ENCODE measurements at places on chromosomes 1 and 21.

GRCh38 chr1:240462766-240463395 is 149.1 kb downstream of the GREM2 start:
- DNase-seq: peak; percentile 69

- DNase-seq: peak; percentile 93
Observed at GRCh38 chr1:245880754-245881403, 626.2 kb downstream of the SMYD3 start.

- DNase-seq: no peak
Observed at GRCh38 chr1:230708631-230709580, 5.0 kb downstream of the AGT start.

- peak; percentile 99 for DNase-seq
Observed at GRCh38 chr1:234970731-234971476, 157.7 kb downstream of the TOMM20 start.

GRCh38 chr1:99599678-99600175 is 46.2 kb upstream of the PALMD start:
- DNase-seq: peak; percentile 96

DNA sequence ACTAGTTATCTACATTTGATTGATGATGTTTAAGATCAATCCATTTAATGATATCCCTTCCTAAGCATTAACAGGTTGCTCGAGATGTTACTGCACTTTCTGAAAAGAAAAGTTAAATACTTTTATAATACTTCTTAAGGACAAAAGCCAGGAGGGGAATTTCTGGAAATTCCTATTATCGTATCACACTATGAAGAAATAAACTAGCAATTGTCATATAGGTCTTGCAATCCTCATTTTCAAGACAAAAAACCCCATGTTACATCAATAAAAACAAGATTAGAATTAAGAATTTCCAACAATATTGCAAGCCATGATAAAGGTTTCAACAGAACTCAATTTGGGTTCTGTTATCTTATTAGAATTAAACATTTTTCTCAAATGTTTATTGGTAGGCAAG is 47.2 kb downstream of the HNRNPR start:
- no peak for DNase-seq

- peak; percentile 13 for DNase-seq
Observed at GRCh38 chr1:88890791-88891317, 513 bp downstream of the GTF2B start.

- DNase-seq: no peak
Observed at GRCh38 chr1:193868425-193868824, 682.0 kb upstream of the B3GALT2 start.

DNA sequence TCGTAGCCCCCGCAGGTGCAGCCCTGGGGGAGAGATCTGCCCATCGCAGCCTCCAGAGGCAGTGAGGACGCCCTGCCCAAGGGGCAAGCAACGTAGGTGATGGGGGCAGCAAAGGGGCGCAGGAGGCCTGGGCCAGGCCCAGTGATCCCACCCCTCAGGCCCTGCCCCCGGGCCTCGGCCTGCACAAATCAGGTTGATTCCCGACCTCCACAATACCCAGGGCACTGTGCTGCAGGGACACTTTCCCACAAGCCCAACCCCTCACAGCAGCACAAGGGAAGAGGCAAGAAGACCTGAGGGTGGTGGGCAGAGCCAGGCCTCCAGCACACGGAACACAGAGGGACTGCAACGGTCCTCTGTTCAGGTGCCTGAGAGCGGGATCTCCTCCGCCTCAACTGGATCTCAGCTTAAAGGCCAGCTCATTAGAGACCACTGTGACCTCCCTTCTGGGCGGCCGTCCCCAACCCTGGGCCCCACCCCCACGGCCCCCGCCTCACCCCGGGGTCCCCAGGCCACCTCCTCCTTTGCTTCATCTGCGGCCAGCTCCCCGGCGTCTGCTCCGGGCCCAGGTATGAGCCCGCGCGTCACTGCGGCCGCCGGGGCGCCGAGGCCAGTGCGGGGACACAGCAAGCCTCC is 812 bp upstream of the ARF1 start:
- DNase-seq: no peak

DNA sequence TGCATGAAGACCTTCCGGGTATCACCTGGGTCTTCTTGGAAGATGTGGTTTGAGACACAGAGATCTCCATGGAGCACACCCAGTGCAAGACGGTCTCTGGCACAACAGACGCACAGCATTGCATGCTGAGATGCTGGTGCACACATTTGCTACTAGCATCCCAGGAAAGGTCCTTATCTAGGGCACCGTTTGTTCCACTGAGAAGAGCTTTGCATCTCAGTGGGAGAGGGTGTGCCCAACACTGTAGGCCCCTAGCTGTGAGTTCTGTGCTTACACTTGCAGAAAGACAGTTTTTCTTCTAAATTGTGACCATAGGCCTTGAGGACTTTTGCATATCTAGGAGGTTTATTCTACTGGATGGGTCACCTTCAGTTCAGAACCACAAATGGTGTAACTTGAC is 554.1 kb downstream of the MATN1 start:
- no peak for DNase-seq

DNA sequence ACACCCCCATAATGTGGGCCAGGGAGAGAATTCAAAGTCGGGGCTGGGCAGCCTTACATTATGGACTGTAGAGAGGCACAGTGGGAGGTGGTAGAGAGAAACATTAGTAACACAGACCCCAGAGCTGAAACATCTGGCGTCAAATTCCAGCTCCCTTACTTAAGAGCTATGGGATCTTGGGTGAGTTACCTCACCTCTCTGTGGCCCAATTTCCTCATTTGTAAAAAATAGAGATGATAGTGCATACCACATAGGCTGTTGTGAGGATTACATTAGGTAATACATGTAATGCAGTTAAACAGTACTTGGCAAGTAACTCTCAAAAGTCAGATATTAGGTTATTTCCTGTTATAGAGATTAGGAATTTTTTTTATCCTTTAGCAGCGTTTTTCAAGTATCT is 160.5 kb upstream of the KIAA0040 start:
- no peak for DNase-seq

DNA sequence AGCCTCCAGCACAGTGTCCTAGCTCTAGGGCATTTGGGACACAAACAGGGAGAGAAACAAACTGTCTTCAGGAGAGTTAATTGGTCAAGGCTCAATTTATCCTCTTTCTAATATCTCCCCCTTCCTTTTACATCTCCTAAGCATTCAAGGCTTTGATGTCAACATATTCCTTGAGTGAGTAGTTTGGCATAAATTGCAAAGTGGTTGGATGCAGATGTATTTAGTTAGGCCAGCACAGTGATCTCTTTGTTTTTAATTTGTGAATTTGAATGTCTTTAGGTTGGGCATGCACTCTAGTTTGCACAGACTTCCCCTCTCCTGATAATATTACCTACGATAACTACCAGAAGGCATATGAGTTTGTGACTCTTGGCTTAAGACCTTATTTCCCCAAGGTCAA is 12.5 kb upstream of the OLFML2B start:
- DNase-seq: peak; percentile 45

DNA sequence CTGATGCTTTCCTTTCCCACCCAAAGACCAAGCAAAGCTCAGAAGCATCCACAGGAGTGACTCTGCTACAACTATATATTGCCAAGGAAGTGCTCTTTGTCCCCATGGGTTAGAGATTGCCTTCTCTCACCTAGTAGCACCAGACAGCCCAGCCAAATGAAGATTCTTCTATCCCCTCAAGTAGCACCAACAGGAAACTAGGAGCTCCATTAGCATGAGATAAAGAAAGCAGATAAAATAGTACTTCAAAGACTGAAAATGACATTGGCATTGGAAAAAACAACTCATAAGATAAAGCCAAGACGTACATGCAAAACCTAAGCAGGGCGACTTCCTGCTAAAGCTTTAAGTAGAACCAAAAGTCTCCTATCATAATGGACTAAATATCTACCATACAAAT is 871.5 kb downstream of the AMY1C start:
- no peak for DNase-seq

GRCh38 chr1:151553659-151554058 is 13.6 kb downstream of the TUFT1 start:
- no peak for DNase-seq

GRCh38 chr1:29958271-29958670 is 721.9 kb downstream of the PTPRU start:
- no peak for DNase-seq

- DNase-seq: no peak
Observed at GRCh38 chr1:31399976-31400375, 13.0 kb upstream of the SERINC2 start.

DNA sequence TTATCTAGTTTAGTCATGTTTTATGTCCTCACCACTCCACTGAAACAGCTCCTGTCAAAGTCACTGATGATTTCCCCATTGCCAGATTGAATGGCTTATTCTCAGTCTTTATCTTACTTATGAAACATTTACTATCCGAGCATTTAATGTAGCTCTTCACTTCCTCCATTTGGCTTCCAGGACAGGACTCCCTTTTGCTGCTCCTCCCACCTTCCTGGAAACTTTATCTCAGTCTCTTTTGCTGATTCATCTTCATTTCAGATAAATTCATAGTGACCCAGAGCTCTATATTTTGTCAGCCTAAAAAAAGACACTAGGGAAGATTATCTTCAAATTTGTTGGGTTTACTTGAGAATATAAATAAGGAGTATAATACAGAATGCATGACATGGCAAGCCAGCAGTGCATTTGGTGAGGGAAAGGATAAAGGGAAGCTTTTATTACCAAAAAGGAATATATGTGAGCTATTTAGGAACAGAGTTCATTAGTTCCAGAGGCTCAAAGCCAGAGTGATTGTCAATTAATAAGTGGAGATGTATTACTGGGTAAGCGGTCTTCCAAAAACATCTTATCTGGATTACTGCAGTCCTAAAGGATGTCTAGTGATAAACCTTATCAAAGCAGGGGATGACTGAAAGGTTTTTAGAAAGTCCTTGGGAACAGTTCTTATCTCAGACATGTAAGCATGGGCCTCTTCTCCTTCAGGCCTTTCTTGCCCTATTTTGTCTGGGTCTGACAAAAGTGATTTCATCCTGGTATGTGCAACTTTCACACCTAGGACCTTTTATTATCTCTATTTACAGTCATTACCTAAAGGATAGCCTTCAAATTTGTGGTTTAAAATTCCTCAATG is 25.6 kb downstream of the IL23R start:
- DNase-seq: no peak

DNA sequence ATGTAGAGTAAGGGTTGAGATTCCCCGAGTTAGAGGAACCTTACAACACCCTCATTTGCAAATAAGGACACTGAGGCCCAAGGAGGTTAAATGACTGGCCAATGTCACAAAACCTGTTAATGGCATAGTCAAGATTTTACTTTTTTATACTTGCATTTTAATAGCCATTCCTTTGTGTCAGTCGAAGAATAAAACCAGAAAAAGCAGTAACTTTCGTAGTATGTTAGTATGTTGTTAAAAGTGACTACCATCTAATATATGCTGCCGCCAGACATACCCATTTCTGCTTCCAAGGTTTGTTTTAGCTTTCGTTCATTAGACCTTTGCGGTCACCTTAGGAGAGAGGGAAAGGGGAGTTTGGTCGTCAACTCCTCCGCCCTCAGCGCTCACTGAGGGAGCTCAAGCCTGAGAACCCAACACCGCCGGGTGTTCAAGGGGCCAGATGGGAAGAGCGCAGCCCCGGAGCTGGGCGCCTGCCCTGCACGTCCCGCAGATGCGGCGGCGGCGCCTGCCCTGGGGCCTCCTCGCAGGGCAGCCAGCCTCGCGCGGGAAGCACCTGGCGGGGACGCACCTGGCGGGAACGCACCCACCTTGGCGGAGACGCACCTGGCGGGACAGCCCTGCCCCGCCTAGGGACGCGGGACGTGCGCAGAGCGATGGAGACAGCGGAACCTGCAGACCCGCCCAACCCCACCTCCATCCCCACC is 466 bp downstream of the VPS26C start:
- DNase-seq: peak; percentile 22

DNA sequence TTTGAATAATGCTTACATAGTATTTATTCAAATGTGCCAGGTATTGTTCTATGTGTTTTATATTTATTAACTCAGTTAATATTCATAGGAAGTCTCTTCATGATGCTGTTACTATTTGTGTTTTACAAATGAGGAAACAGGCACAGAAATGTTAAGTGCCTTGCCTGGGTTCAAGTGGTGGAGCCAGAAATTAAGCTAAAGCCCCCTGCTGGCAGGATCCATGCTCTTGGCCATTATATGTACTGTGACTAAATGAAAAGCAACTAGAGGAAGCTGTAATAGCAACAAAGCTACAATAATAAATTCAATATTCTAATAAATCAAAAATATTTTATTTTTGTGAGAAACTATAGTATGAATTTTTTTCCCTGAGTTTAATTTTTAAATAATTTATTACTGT is 30.0 kb downstream of the IARS2 start:
- peak; percentile 15 for DNase-seq

- no peak for DNase-seq
Observed at GRCh38 chr1:166166329-166166697, 488 bp downstream of the FAM78B start.

DNA sequence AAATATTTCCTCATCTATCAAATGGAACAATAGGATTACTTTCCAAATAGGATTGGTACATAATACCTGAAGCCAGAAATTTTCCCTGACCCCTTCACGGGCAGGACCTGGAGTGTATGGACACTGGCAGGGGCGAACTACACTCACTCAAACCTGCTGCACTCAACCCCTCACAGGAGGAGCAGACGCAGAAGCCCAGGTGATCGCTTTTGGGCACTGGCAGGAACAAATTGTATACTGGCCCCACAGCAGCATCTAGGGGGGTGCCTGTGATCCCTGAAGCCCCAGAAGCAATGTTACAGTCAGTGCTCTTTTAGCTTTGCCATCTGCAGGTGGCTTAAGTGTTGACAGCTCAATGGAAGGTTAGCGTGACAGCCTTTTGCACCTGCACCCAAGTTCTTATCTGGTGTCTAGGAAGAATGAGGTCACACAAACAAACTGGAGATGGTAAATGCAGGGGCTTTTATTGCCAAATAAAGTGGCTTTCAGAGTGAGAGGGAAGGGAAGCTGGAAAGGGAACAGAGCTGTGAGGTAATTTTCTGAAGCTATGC is 199.2 kb upstream of the NEGR1 start:
- no peak for DNase-seq

- no peak for DNase-seq
Observed at GRCh38 chr1:44246806-44247205, 33.5 kb downstream of the DMAP1 start.

- DNase-seq: no peak
Observed at GRCh38 chr1:230698130-230698529, 15.8 kb downstream of the AGT start.

DNA sequence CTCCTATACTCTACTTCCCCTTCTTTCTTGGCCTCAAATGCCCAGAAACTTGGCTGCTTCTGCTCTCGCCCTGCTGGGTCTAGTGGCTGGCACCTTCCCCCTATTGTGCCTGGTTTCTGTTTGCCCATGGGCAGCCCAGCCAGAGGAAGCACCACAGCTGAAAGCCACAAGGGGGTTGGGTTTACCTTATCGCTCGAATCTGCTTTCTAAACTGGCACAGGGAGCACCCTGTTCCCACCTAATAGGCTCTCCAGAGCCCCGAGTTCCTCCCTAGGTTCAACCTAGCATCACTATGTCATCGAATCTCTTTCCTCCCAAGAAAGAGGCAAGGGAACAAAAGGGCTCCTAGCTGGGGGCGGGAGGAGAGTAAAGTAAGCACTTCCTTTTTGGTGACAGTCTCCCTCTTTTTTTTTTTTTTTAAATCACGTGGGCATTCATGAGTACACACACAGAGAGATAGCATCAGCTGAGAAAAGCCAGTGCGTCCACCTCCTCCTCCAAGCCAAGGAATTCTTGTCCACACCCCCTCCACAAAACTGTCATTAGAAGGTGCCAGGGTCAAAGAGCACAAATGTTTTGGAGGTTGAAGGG is 72.8 kb downstream of the PLEKHA6 start:
- no peak for DNase-seq
